ENCODE measurements at places on chromosomes 7 and 10.

- no peak for DNase-seq
Observed at GRCh38 chr7:42170724-42171123, 66.3 kb downstream of the GLI3 start.

GRCh38 chr7:39197831-39198230 lies 220.1 kb downstream of the POU6F2 start:
- no peak for DNase-seq

DNA sequence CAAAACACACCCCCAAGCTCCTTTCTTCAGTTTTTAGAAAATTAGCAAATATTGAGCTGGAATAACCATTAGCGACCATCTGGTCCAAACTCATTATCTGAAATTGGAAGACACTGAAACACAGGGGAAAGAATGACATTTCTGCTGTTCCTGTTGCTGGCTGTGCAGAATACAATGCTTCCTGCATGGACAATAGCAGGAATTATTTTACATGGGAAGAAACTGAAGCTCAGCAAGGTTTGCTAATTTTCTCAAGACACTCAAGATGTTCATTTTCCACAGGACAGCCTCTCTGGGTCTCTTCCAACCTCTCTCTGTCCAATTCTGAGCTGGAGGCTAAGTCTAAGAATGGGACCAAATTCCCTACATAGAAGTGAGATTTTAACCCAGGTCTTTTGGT lies 81.9 kb upstream of the TNS3 start:
- DNase-seq: no peak

DNA sequence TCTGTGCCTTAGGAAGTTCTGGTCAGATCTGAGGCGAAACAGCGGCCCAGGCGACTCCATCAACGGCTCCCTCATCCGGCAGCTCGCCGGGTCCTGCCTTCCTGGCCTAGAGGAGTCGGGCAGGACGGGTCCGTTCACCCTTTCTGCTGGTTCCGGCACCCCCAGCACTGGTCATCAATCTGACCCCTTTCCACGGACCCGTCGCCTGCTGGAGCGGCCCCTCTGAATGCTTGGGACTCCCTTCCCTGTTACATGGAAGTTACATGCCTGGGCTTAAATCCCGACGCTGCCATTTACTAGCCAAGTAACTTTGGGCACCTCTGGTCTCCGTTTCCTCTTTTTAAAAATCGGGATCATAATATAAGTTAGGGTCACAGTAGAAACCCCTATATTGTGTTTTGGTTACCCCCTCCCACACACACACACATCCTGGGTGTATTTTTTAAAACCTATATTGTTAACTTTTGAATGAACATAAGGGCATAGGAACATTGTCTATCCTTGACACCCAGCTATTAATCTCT lies 607 bp upstream of the GGCT start:
- DNase-seq: no peak

GRCh38 chr7:73717025-73717807 lies 2.3 kb downstream of the STX1A start:
- DNase-seq: no peak

- DNase-seq: no peak
Observed at GRCh38 chr7:156195276-156195675, 383.0 kb upstream of the SHH start.

- no peak for DNase-seq
Observed at GRCh38 chr10:6579904-6580278, at the start of gene PRKCQ. TSS of gene PRKCQ (minus strand) at chr10:6580276. CDS start at chr10:6515135, 65,141 bp downstream.

DNA sequence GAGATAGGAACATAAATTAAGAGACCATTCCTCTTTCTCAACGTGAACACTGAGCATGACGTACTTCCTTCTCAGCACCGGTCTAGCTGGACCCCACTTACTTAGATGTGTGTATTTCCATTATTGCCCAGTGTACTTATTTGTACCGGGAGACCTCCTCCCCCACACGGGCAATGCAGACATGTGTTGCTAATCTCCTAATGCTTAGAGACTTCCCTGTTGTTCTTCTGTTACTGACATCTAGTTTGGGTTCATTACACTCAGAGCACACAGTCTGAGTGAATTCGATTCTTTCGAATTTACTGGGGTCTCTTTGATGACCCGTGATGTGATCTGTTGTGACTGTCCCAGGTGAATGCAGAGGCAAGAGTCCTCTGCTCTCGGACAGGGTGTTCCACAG lies 260.0 kb downstream of the MAD1L1 start:
- no peak for DNase-seq

DNA sequence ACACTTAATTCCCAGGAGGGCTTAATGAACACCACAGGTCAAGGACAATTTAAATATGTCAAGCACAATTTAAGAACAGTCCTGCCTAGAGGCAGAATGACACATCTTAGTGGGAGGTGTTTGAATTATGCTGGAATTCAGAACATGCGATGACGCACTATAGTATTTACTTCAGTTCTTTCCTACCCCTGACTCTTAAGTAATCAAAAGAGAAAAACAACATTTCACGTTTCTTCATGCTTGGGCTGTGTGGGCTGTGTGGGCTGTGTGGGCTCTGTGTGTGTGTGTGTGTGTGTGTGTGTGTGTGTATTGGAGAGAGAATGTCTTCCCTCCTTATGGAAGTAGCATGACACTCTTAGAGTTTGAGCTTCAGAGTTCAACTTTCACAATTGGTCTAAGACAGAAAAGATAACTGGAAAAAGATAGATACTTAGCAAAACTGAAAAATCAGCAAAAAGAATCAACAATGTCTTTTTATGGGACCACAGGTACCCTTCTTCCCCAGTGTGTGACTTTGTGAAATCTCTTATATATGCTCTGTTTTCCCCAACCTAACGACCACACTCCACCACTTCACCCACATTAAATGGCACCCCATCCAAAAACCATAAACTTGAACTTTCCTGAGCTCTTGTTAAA lies 33.7 kb upstream of the CABCOCO1 start:
- no peak for DNase-seq

- DNase-seq: no peak
Observed at GRCh38 chr7:154861589-154861988, 141.3 kb downstream of the PAXIP1 start.

- DNase-seq: no peak
Observed at GRCh38 chr10:16685551-16685950, 131.7 kb downstream of the RSU1 start.

- DNase-seq: peak; percentile 82
Observed at GRCh38 chr7:85185424-85186082, 1.3 kb downstream of the SEMA3D start.

DNA sequence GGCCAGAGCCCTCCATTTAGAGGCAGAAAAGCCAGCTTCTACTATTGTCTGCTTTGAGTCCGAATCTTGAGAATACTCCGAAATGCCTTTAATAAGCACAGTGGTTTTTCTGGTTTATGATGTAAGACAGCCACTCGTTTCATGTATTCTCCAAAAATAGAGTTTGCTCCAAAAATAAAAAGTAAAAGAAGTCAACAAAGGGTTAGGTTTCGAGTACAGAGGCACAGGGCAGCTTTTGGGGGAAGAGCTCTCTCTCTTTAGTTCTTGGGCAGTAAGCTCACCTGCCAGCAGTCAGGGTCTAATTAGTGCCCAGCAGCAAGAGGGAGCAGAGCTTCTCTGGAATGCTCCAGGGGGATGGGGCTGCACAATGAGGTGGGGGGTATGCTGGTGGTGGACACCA lies 20.2 kb downstream of the CREB3L2 start:
- no peak for DNase-seq

DNA sequence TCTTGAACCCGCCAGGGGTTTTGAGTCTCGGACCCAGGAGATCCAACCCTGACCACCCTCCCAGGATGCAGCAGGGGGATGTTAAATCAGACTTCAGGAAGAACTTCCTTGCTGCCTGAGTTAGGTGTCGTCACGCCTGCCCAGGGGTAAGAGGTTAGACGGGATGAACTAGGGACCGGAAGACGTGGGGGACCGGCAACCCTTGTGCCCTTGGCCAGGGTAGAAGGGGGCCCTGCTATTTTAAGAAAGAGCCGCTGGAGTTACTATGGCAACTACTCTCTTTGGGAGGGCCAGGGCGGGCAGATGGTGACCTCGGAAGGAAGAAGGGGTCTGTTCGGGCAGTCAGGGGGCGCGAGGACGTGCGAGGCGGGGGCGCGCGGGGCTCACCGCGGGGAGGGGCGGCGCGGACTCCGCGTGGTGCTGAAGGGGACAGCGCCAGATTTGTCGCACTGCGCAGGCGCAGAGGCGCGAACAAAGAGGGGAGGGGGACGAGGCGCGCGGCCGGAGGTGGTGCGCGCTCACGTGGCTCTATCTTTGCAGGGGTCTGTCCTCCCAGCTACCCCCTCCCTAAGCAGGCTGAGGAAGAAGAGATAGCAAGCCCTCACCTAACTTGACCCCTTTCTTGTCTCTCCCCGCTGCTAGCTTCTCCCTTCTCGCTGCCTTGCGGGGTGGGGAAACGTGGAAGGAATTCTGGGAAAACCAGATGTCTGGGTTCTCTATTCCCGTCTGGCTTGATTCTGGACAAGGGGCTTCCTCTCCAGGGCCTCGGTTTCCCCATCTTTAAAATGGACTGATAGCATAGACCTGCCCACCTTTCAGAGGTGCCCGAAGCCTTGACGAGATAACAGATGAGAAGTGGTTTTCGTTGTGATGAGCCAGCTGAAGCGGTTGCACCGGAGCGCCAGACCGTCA lies 940 bp upstream of the PSD start:
- DNase-seq: no peak

DNA sequence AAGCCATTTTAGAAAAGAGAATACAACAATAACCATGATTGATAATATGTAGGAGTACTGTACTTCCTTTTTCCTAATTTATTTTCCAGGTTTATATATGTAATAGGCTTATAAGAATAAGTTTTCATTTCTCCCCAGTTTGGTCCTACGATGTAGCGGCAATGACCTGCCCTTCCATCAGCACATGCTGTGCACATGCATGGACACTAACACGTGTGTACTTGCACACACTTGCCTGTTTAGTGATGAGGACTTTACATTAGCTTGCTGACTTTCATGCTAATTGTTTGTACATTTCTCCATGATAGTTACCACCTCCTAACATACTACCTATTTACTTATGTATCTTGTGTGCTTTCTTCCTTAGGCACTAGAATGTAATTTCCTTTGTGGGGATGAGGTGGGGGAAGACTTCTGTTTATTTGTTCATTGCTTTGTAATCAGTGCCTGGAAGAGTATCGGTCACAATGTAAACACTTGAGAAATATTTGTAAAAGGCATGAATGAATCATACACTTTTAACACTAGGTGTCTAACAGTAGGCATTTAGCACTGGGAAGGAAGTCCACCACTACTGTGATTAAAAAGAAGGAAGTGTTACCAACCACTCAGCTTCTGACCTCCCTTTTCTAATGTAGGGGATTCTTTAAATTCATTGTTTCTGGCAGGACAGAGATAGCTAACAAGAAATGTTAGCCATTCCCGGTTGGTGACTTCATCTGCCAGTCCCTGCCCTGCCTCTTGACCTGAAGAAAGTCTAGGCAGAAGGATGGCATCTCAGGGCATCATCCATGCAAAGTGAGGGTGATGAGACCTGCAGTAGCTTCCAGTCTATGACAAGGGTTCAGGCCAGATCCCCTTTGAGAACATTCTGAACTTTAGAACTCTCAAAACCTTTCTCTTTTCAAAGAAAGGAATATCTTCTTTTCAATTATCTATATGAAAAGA lies 120.2 kb upstream of the RAB18 start:
- DNase-seq: no peak

DNA sequence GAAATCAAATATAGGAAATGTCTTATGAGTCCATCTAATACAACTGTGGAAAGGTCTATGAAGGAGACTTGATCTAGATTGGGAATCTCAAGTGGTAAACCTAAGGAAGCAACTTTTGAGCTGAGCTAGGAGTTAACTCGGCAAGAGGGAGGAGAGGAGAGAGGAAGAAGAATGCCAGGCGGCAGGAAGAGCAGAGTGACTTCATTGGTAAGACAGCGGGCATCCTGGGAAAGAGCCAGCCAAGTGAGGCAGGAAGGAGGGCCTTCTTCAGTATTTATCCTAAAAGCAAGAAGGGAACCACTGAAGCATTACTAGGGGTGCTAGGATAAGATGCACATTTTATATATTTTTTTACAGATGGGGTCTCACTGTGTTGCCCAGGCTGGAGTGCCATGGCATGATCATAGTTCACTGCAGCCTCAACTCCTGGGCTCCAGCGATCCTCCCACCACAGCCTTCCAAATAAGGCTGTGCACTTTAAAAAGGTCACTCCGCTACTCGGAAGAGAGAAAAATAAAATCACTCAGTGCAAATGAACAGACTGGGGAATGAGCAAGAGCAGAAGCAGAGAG lies 2.0 kb downstream of the BCL7B start:
- no peak for DNase-seq

DNA sequence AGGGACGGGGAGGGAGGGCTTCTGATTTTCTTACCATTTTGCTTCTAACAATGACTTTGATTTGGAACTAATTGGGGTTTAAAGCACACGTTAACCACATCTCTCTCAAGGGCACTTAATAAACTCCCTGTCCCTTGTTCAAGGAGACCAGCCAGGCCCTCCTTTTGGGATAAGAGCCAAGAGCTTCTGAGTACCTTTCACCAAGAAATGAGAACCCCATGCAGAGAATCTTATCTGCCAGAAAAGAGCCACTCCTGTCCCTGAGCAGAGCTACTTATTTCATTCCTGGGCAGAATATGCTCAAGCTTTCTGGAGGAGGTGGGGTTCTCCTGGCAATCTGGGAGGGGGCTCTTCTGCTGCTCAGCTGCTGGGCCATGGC lies 574.6 kb downstream of the GALNT17 start:
- no peak for DNase-seq

- DNase-seq: no peak
Observed at GRCh38 chr7:69959789-69960499, 361.7 kb downstream of the AUTS2 start.

GRCh38 chr7:129146237-129146979 lies 1.9 kb downstream of the TSPAN33 start:
- no peak for DNase-seq

DNA sequence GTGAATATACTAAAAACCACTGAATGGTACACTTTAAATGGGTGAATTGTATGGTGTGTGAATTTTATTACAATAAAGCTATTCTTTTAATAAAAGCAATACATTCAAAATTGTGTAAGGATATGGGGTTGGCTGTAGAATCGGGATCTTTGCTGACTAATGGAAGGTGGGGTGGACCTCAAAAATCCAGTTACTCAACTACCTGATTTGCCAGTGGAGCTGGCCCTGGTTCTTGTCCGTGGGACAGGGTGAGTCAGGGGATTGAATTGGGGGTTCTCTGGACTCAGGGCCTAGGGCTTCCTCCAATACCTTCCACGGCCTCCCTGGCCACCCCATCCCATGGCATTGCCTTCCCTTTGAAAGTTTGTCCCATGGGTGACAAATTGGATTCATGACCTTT lies 13.5 kb upstream of the RABGEF1 start:
- no peak for DNase-seq

GRCh38 chr10:133163889-133164815 lies 4.1 kb downstream of the KNDC1 start:
- no peak for DNase-seq

DNA sequence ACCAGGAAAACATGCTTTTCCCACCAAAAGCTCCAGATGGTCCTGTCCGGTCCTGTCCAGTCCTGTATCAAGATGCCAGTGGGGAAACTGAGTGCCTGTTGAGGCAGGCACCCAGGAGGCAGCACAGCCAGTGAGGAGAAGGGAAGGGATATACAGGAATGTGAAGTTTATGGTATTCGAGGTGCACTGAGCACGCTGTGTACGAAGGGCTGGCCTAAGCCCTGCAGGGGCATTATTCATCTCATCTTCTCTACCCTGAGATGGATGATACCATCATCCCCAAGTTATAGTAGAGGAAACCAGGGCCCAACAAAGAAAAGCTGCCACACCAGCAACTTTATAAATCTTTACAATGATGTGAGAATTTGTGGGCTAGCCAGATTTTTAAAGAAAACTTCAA lies 23.4 kb upstream of the FXYD4 start:
- no peak for DNase-seq

All from coronary artery (tissue), 2 donors.